ENCODE measurements at places on chromosomes 11 and 22.

GRCh38 chr11:115501893-115502589, 2.2 kb downstream of the CADM1 start:
- peak; percentile 26 for DNase-seq

GRCh38 chr11:70926543-70927201, 325.7 kb downstream of the SHANK2 start:
- peak; percentile 44 for DNase-seq

GRCh38 chr22:37308385-37309200, 26.3 kb downstream of the CYTH4 start:
- DNase-seq = no peak

DNA sequence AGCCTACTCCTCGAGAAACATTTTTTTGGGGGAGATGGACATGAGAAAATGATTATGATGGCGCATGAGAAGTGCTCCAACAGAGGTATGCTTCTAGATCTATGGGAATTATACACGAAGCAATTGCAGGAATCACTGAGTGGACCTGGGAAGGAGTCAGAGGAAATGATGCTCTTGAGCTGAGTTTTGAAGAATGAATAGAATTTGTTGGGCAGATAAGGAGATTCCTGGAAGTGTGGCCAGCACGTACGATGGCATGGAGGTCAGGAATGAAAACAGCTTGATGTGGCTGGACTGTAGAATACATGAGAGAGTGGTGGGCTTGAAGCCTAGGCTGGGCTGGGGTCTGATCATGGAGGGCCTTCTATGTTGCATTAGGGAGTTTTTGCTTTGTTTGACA, 31.7 kb downstream of the ADAMTS15 start:
- no peak for DNase-seq

GRCh38 chr11:122690384-122690783, 34.9 kb downstream of the UBASH3B start:
- no peak for DNase-seq

DNA sequence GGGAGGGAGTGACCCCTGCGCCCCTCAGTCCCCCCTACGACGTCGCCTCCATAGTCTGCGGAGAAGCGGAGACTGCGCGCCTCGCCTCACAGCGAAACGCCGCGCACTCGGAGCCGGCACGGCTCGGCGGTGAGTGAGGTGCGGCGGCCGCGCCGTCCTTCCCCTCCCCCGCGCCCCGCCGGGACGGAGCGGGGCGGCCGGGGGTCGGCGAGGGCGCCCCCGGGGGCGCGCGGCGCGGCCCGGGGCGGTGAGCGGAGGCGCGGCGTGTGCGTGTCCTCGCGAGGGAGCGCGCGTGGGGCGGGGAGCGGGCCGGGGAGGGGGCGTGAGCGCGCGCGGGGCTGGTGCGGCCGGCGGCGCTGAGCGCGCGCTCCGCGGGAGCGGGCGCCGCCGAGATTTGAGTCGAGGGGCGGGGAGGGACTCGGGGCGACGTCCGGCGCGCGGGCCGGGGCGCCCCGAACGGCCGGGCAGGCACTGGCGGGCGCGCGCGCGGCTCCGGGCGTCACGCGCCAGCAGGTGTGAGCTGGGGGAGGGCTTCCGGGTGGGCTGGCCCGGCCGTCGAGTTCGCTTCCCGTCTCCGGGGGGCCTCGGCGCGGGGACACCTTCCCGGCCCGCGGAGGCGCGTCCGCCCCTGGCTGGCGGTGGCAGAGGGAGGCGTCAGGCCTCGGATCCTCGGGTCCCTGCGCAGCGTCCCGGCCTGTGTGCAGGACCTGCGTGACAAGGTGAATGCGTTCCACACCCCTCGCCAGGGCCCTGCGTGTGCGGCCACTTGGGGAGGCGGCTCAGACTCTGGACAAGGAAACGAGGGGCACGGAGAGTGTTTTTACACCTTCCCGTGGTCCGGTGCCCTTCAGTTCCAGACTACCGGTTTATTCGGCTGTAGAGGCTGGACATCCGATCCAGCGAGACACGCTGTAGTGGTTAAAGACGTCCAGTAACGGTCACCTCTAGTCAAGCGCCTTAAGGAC, 50.4 kb downstream of the FAM83F start:
- DNase-seq = no peak

DNA sequence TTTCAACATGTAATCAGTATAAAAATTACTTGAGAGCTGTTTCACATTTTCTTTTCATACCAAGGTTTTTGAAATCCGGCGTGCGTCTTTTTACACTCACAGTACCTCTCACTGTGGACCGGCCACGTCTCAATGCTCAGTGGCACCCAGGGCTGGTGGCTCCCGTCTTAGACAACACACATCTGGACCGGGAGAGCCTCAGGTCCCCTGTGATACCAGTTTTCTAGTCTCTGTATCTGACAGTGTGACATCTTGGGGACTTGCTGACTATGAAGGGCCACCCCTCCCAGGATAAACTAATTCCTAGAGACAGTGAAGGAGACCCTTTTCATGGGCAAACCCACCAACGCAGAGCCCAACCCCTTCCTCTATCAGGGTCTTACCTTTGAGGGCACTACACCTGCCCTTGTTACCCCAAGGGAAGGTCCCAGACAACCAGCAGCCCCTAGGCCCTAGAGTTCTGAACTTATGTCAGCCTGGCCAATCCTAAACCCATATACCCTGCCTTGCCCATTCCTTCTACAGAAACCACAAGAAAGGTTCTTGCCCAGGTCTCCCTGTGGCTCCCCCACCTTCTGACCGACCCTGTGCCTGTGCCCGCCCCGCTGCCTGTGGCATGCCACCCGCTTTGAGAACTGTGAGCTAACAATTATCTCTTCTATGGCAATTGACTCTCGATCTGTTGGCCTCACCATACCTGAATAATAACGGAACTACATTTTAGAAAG, 6.1 kb upstream of the ASCL2 start:
- DNase-seq = no peak

DNA sequence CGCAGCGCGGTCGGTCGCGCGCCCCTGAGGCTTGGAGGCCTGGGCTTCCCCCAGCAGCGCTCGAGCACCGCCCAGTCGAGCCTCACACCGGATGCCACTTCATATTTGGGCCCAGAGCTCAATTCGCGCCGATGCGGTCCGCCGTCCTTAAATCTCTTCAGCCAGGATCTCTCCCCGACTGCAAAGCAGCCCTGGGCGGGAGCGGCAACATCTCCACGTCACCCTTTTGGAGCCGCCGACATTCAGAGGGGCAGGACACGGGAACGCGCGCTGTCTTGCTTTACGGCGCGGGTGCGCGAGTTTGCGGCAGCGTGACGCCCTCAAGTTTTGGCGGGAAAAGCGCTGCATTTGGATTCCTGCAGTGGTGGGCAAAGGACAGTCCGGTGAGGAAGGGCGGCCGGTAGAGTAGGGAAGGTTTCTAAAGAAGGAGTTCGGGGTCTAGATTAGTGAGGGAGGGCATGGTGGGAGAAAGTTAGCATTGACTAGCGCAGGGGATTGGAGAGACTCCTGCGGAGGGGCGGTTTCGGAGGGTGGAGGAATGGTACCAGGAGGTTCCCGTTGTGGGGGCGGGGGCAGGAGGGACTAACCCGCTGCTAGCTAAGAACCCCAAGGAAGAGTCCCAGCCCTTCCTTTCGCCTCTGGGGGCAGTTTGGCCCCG, 796 bp downstream of the CHEK1 start:
- peak; percentile 80 for DNase-seq

DNA sequence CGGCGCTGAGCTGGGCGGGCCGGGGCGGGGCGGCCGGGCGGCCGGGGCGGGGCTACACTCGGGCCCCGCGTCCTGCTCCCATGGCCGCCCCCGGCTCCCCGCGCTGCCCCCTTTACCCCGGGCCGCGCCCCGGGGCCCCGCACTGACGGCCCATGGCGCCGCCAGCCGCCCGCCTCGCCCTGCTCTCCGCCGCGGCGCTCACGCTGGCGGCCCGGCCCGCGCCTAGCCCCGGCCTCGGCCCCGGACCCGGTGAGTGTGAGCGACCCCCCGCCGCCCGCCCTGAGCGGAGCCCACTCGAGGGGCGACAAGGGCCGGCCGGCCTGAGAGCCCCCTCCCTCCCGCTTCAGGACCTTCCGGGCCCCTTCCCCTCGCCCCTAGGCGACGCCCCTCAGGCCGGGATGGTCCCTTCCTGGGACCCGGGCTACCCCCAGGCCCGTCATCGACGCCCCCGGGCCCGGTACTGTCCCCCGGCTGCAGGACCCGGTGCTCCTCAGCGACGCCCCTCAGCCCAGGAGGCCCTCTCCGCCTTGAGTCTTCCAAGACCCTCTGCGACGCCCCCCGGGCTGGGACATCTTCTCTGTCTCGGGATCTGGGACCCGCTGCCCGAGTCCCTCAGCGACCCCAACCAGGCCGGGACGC, at the start of gene KREMEN1:
Gene KREMEN1 (plus strand): TSS at position 57 of the 639 bp plus-strand sequence. CDS start 96 bp downstream, at position 153.
- DNase-seq = no peak

DNA sequence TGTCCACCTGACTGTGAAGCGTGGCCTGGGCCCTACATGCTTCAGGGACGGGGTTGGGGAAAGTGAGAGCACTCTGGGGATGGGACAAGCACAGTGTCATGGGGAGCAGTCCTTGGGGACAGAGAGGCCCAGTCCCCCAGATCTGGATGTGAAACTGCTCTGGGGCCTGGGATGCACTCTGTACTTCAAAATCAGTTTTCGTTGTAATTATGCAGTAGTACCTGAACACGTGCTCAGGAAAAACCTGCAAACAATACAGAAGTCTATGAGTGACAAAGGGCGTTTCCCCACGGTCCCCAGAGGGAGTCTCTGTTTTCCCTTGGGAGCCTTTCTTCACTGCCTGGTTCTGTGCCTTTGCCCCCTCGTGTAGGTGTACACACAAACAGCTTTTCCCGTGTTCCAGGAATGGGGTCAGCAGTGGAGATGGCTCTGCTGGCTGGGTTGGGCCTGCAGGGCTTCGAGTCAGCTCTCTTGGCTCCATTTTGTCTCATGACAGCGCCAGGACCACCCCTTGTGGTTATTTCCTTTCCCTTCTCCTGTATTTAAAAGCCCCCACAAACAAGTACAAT, 5.2 kb upstream of the TNFRSF13C start:
- DNase-seq = no peak

GRCh38 chr22:27331526-27332281, 469.9 kb downstream of the MN1 start:
- DNase-seq = no peak

DNA sequence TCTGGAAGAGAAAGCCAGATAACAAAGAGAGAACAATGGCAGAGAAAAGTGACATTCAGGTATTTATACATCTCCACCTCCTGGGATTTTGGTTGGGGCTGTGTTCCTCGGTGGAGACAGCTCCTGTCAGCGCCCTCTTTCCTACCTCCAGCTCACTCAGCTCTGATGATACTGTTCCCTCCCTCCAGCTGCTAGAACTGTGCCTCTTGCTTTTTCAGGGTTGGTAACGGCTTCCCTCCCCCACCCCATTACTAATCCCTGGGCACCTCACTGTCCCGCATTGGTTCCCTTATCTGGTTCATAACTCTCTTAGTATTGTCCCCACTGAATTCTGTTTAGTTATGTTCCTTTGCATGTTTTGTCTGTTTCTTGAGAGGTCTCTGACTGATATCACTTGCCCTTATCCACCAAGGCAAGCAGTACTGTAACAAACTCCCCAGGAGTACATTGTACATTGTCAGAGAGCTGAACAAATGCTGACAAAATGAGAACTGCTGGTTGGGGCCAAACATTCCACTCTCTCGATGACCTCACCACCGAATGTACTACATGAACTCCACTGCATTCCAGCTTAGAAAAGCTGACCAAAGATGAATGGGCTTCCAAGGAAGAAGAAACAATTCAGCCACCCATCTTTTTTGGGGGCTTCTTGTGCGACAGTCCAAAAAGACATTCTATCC, 5.7 kb upstream of the FBXO3 start:
- no peak for DNase-seq

- no peak for DNase-seq
Observed at GRCh38 chr11:74574563-74574962, 17.8 kb upstream of the POLD3 start.

GRCh38 chr22:42586381-42586780, 28.3 kb downstream of the POLDIP3 start:
- no peak for DNase-seq

GRCh38 chr11:56207790-56208189, 26.3 kb downstream of the OR5T2 start:
- no peak for DNase-seq

DNA sequence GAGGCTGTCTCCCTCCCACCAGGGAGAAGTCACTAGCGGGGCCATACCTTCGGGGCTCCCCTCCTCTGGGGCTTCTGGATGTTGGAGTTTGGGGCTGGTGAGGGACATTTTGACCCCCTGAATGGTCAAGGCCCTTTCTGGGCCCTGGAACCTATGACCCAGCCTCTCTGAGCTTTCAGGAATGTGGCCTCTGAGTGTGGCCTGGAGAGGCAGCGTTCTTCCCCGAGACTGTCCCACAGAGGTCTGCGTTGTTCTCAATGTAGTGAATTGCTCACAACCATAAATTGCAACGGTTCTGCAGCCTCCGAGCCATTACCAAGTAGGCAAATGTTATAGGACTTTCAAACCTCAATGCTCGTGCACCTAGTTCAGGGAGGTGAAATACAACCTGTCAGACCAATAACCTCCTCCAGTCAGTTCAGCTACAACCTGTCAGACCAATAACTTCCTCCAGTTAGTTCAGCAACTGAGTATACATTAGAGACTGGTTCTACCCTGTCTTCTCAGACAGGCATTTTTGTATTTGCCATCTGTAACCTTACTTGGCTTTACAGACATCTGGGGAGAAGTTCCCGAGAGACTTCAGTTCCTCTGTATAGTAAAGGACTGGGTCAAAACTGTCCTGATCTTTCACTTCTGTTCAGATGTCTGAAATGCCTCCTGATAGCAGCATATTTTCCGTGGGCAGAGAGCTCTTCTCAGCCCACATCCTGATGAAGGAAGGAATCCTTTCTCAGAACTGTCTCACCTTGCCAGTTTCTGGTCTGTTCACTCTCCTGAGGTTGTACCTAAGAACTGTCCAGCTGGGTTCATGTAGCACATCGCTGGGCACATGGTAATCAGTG, 34.2 kb downstream of the MICAL2 start:
- DNase-seq = no peak

GRCh38 chr22:30054067-30054763, 26.0 kb upstream of the HORMAD2 start:
- DNase-seq = no peak

DNA sequence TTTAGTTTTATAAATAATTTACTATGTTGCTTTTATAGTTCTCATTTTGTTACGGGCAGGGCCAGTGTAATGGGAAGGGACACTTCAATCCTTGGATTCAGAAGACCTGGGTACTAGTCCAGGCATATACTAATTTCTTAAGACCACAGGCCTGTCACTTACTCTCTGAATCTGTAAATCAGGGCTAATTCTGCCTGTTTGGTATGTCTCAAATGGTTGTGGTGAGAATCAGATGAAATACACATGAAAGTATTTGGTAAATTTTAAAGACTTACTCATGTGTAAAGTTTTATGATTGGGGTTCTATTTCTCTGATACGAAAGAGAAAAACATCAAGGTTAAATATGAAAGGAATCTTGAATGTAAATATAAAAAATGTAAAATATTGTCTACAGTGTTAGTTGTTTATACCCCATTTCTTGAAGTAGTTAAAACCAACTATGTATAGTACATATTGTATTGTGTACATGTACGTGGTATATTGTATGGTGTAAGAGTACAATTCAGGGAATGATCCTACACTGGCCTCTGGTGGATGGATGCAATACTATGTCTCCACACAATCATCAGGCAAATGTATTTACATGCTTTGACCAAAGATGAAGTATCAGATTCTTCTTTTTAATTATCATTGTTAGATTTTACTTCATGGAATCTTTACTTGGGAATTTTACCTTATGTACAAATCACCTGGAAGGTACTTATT, 24.5 kb upstream of the RAG2 start:
- no peak for DNase-seq

GRCh38 chr11:73320763-73321603, 12.9 kb downstream of the ARHGEF17 start:
- no peak for DNase-seq

- no peak for DNase-seq
Observed at GRCh38 chr11:119793335-119793984, 64.5 kb upstream of the NECTIN1 start.

- no peak for DNase-seq
Observed at GRCh38 chr11:128483211-128483788, 104.1 kb downstream of the ETS1 start.
